ENCODE measurements at places on chromosomes 1 and 21.

DNA sequence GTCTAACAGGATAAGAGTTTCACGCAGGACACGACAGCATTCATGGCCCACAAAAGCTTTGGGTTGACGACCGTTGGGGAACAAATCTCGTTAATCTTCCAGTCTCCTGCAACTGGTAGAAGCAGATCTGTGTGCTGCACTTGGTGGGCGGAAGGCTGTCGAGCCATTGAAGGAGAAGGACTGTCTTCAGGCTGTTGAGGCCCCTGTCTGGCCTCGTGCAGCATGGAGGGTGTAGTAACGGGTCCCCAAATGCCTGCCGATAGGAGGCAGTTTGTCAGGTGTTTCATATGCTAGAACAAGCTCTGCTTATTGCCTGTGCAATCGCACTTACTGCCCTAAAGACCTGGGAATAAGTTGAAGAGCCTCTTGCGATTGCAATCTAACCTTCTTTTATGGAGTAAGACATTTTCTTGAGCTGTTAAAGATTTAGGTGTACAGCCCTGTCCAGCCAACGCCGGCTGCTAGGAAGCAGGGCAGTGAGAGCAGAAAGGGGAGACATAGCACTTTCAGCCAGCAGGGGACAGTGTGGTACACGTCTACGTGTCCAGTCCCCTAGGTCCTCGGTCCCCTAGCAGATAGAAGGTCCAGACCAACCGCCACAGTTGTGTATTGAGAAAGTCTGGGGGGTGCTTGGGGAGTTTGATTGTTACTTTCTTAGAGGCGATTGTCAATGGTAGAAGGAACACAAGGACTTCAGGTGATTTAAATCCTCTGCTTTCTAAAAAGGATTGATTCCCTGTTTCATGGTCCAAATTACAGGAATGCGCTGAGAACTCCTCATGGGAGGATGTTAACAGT, 102.3 kb upstream of the TMPRSS2 start:
- DNase-seq: no peak

DNA sequence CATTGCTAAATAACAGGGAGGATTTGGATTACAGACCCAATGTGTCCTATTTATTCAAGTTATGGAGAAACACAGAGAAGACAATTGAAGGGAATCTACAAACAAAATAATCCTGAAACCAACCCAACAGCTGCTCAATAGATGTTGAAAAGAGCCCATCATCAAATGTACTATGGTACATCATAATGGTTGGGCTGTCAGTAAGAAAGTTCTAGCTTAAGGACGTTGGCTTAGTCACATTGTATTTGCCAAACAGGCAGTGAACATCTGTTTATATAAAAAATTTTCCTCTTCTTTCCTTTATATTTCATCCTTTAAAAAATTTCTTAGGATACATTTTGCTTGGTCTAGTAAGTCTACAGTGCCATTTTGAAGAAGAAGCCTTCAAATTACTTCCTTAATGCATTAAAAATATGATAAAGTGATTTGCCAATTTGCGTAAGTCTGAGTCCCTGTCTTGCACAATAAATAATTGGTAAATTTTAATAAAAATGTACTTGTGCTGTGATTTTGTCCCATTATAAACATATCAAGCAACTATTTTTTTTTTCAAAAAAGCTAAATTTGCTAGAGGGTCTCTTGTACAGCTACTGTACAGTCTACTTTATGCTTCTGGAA, 14.4 kb downstream of the MAP3K7CL start:
- no peak for DNase-seq

- no peak for DNase-seq
Measured at GRCh38 chr1:11071463-11072215, 11.8 kb upstream of the SRM start.

DNA sequence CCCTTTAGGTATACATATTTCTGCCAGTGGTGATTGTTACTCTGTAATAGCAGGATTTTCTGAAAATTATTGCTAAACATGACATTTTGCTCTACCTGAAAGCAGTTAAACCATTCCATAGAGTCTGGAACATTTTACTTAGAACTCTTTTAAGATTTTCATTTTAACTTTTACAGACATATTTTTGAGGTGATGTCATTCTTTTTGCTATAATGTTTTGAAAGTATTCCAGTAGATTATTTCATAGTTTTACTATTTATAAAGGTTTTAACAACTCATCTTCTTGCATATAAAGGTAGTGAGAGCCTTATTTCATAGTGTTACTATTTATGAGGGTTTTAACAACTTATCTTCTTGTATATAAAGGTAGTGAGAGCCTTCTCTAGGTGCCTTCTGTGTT, 42.9 kb downstream of the PTBP2 start:
- no peak for DNase-seq

GRCh38 chr1:187396929-187397796, 568.4 kb downstream of the PLA2G4A start:
- no peak for DNase-seq

DNA sequence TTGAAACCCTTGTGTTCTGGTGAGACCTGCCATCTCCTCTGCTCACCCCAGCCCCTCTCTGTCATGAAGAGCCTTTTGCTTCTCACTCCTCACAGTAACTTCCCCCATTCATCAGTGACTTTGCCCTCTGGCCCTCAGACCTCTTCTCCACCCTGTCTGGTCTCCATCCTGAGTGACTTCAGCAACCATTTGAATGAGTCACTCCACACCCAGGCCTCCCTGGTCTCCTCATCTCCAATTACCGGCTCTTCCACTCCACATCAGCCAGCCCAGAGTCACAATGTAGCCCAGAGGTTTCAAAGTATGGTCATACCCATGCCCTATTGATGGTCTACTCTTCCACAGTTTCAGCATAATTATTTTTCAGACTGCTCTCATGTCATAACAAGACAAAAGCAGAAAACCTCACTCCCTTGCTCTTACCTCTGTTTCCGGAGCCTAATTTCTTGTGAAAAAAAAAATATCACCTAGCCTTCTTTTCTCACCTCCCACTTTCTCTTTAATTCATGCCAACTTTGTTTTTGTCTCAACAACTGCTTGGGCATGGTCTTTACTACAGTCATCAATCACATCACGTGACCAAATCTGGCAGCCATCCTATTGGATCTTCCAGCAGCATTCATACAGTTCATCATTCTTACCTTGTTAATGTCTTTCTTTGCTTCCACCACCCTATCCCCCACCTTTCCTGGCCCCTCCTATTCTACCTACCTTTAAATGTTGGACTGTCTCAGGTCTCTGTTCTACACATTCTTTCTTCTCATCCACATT, 35.6 kb upstream of the NEK7 start:
- DNase-seq: no peak

GRCh38 chr1:207925210-207925609, 14.3 kb upstream of the CD34 start:
- no peak for DNase-seq

- DNase-seq: no peak
Measured at GRCh38 chr1:233627823-233628222, 13.9 kb downstream of the KCNK1 start.

- no peak for DNase-seq
Measured at GRCh38 chr21:20545454-20545853, 452.8 kb upstream of the NCAM2 start.

GRCh38 chr1:86774305-86775295, 70.2 kb downstream of the SH3GLB1 start:
- DNase-seq: peak; percentile 51

DNA sequence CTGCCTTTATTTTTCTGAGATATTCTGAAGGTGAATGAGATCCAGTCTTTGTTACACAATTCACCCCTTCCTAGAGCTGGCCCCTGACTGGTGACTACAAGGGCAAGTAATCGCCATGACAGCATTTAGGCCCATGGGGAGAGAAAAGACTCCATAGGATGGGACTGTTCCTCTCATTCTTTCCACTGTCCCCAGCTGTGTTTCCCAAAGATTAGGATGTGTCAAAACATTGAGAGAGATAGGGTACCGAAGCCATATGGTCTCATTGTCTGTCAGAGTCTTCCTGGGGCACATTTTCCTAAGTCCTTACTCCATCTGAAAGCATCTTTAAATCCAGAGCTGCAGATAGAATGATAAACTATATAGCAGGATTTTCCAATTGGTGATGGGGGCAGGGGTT, 423.5 kb downstream of the OMA1 start:
- DNase-seq: no peak

DNA sequence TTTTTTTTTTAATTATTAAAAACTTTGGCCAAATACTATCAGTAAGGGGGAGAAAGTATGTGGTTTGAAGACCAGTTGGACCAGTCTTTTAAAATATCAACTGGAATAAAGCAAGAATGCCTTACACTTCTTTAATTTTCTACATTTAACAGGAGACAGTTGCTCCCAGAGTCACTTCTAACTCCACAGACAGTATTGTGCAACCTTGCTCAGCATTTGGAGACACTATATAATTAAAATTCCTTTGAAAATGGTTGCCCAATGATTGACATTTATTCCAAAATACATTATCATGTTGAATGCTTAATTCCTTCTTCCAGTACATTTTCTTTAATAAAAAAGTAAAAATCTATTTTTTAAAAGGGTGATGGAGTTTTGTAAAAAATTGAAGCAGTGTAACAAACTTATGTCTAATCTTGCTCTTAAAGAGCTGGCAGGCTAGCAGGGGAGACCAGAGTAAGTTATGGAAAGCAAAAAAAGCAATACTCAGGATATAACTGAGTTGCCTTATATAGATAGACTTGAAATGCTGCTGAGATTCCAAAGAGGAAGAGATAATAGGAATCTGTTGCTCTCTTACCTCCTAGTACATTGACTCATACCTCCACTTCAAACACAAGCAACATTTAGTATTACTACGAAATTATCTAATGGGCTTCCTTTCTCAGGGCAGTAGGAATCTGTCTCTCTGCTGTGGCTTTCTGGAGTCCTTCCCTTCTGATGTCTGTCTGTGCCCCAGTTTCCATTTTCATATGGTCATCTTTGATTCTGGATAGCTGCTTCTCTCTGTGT, 69.7 kb upstream of the RGL1 start:
- DNase-seq: no peak

DNA sequence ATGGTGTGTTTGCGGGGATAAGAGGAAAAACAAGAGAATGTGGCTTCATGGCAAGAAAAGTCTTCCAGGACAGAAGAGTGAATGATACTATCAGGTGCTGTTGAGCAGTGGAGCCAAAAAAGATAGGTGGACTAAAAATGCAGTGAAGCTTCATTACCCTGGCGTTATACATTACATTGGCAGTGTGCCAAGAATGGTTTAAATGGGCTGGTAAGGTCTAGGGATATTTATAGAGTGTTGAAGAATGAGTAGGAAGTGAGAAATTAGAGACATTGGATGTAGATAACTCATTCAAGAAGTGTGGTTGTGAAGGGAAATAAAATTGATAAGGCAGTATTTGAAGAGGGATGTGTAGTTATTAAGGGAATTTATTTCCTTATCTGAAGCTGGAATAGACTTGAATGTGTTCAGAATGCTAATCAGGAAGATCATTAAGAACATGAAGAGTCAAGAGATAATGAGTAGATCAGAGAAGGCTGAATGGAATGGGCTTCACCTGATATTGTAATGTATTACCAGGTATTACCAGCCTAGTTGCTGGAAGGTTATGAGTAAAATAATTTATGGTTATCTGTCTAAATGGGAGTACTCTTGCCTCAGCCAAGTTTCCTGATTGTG, 72.7 kb downstream of the MAST2 start:
- DNase-seq: no peak

- no peak for DNase-seq
Measured at GRCh38 chr1:49307457-49307856, 530.8 kb upstream of the BEND5 start.

DNA sequence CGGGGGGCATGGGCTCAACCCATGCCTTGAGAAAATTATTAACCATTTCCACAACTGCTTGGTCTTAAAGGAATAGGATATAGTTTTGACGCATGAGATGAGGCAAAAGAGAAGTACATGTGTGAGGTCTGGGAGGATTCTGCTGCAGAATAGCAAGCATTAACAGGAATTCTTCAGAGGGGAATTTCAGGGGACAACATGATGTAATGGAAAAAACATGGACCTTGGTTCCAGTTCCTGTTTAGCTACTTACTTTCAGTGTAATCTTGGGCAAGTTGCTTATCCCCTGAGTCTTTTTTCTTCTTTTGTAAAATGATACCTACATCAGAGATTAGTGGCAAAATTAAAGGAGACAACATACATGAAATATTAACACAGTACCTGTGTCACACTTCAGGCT, 85.6 kb downstream of the PRRX1 start:
- DNase-seq: no peak

GRCh38 chr21:36847189-36847588, 119.3 kb downstream of the HLCS start:
- no peak for DNase-seq

GRCh38 chr1:4571263-4571662, 83.1 kb upstream of the AJAP1 start:
- DNase-seq: no peak

DNA sequence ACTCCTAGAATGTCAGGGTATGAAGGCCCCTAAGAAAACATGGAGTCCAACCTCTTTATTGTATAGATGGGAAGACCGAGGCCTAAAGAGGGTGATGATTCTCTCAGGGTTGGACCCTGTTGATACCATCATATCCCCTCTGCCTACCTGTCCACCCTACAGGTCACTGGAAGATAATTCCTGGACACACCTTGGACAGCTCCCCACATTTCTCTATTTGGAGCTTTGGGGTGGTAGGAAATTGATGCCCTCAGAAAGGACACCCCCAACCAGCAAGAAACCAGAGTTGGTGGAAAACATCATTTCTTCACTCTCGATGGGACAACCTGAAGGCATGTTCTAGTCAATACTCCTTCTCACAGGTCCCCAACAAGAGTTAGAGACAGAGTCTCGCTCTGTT, 3.0 kb upstream of the TCEA3 start:
- DNase-seq: no peak

DNA sequence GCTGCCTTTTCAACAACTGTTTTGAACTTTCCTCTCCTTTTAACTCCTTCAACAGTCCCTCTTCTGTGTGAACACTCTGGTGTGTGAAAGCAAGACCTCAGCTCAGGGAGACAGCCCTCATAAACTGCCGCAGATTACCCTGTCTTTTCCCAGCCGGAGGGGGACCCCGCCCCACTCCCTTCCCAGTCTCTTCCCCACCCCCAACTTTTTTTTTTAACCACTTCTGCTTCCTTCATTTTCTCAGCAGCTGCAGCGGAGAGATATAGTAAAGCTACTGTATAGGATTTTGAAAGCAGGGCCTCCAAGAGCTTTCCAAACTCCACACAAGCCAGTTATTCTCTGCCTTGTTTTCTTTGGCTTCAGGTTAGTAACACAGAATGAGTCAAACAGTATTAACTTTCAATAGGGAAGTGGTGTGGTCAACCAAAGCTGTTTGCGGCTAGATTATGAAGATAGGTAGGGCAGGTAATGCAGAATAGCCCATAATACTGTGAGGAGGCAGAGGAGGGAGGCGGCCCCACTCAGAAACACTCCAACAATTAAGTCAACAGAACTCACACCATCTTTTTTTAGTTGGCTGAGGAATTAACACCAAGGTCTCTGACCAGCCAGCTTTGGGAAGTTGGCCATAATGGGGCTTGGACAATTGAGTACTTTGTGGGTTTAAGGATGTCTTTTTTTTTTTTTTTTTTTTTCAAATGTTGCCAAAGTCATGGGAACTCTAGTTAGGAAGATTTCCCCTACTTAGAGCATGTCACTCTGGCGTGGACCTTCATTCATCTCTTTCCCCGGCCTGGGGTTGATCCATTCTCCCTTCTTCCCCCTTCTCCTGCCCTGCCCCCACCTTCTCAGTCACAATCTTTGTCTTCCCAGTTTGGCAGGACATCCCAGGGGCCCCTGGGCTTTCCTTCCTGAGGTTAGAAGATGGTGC, 177.0 kb downstream of the CLIC6 start:
- DNase-seq: no peak
